ENCODE measurements at places on chromosomes 7 and 10.

GRCh38 chr7:116741625-116742316, 69.8 kb downstream of the MET start:
- DNase-seq, result no peak

DNA sequence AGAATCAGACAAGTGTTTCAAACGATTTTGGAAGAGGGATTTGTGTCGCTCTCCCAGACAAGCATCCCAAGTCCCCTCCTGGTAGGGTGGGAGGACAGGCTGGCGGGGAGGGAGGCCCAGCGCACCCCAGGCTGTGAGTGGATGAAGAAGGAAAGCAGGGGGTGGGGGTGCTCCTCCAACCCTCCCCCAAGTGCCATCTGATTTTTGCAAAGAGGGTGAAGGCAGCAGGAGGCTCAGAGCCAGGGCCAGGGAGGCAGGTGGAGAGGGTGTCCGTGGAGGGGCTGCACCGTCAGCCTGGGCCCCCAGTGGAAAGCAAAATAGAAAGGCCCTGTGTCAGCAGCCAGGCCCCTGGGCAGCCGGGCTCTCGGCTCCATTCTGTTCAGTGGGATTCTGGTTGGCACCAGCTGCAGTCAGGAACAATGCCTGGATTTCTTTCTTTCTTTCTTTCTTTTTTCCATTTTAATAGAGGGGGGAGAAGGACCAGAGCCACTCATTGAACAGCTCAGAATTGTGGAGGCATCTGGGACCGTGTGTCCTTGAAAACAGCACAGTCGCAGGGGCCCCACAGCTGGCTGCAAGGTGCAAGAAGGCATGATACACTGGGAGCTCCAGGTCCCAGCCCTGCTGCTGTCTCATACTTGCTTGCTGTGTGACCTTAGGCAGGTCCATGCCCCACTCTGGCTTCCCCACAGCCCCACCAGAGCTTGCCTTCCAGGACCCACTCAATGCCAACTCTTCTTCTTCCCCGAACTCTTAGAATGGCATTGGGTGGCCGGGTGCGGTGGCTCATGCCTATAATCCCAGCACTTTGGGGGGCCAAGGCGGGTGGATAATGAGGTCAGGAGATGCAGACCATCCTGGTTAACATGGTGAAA, 7.1 kb upstream of the ZMIZ1 start:
- DNase-seq, result peak; percentile 54

- DNase-seq, result no peak
Observed at GRCh38 chr7:108037741-108038140, 34.8 kb upstream of the LAMB1 start.

DNA sequence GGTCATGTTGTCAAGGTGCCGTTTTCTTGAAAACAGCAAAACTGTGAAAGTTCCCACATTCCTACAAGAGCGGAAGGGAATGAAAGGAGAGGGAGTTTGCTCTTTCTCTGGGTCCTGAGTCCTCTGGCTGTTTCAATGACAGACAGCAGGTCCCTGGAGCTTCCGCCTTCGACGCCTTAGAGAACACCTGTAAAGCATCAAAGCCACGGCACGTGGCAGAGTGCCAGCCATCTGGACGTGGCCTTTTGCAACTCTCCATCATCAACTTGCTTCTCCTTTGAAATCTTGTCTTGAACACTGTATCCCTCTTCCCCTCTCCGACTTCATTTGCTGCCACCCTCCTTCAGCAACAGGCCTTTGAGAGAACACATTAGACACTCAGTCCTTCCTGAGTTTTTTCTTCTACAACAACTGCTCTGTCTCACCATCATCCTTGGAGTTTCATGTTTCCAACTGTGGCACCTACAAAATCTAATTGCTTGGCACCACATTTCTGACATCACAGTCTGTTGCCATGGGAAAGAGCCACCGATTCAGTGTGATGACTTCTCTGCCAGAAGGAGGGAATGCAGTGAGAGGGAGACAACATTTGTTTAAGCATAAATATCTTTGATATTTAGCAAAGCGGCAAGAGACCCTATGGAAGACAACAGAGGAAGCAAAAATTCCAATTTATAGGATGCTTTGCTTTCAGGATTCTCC, 204.9 kb upstream of the PTER start:
- DNase-seq, result no peak

DNA sequence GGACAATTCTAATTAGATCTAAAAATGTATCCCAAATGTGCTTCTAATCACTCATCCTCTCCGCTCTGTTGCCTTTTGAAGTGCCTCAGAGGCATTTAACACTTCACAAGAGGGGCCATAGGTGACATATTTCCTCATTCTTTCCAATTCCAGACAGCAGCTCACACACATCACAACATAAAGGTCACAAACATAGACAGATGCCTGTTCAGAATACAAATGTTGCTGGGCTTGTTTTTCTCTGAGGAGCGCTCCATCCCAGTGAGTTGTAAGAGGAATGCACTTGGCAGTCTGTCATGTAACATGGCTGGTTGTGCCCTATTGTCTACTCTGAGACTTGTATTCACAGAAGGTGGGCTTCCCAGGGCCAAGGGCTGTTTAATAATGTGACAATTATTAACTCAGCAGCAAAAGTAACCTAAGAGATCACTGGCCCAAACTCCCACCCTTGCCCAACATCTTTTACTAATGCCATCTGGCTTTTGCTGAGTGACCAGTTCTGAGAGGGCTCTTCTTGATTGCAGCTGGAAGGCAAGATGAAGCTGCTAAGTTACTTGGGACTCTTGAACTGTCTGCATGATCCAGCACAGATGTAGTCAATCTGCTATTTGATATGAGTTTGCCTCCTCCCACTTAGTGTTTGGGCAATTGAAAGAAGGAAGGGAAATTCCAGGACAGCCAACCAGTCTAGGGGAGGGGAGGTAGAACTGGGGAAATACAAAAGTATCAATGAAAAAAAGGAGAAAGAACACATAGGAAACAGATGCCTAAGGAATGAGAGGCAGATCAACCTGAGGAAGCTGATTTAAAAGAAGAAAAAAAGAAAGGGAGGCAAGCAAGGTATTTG, 13.6 kb downstream of the PON2 start:
- DNase-seq, result peak; percentile 73

DNA sequence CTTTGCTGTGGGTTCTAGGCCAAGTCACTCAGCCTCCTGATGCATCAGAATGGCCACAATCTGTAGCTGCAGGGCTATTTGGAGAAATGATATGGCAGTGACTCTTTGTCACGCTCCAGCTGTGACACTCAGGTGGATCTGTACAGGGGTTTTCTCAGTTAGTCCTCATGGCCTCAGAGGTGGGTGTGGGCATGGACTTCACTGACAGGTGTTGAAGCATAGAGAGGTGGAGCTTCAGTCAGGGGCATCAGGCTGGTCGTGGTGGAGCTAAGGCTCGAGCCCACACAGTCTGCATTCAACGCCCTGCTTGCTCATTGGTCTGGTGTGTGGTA, 21.2 kb downstream of the PALD1 start:
- DNase-seq, result no peak

- no peak for DNase-seq
Observed at GRCh38 chr7:116632384-116632783, 39.6 kb upstream of the MET start.

DNA sequence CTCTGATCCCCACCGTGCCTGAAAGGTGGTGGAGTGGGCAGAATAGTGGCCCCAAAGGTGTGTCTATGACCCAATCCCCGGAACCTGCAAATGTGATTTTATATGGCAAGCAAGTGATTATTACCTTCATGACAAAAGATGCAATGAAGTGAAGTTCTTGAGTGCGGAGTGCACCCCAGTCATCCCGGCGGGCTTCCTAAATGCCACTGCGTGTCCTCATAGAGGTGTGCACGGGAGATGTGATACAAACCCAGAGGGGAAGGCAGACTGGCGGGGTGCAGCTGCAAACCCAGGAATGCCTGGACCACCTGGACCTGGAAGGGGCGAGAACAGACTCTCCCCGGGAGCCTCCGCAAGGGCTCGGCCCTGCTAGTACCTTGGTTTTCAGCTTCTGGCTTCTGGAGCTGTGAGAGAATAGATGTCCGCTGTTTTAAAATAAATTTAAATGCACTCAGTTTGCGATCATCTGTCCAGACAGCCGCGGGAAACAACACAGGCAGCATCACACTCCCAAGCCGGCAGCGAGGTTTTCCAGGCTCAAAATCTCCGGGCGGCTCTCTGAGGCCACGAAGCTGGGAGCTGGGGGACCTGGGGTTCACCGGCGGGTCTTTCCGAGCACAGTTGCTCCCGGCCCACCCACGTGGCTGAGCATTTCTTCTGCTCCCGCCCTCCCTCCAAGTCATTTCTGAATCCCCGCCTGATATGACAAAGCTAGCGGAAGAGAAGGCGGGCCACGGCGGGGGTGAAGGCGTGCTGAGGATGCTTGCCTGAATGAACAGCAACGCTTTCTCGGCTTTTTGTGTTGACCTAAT, 50.4 kb upstream of the EBF3 start:
- no peak for DNase-seq

GRCh38 chr10:94210440-94211168, 152.1 kb downstream of the NOC3L start:
- DNase-seq, result no peak

DNA sequence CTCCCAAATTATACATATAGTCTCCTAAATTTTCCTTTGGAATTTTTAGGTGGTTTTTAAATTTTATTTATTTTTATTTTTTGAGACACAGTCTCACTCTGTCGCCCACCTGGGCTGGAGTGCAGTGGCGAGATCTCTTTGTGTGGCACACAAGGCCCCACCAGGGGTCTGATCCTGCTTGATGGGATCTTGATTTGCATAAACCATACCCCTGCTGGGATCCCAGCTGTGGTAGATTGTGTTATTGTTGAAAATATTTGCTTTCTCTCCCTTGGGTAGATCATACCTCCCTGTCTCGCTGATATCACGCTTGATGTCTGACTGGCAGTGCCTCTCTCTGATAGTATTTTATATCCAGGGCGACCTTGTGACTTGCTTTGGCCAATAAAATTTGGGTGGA, 5.6 kb upstream of the MUC3A start:
- no peak for DNase-seq

GRCh38 chr10:42479057-42479456, 159.3 kb downstream of the ZNF33B start:
- DNase-seq, result no peak

GRCh38 chr7:55072251-55072650, 53.4 kb downstream of the EGFR start:
- DNase-seq, result no peak

DNA sequence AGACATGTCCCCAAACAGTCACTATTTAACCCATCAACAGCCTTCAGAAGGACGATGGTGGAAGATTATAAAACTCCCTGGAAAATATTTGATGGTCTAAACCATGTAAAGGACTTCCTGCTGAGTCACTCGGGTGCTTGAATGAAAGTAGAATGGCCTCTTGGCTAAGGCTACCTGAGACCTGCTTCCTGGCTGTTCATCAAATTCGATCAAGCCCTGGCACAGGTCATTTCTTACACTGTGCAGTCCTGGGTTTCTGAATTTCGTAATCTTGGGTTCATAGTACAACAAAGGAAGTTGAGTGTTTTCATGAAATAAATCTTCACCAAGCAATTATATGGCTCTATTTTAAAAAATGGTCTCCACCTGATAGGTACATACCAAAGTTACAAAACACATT, 260.3 kb upstream of the RNF32 start:
- DNase-seq, result no peak

DNA sequence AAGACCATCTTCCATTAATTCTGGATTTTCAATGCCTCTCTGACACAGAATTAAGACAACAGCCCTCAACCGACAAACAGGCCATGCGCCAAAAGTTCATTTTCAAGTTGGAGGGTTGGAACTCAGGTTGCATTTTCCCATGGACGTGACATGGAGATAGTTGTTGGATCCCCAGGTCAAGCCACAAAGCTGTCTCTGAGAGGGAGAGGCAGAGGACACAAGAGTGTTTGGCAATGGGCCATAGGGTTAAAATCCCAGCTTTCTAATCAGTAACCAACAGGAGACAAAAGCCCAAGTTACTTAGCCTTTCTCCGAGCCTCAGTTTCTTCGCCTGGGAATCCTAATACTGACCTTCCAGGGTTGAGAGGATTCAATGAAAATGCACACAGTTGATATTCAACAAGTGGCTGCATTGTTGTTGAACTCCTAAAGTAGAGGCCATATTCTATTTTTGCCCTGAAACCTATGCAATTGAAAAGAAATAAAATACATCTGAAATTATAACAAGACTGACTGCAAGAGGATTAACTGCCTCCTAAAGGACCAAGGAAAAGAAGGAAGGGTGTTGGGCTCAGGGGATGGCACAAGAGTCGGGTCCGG, 44.3 kb downstream of the SORBS1 start:
- DNase-seq, result no peak

- no peak for DNase-seq
Observed at GRCh38 chr10:13867822-13868221, 281.1 kb downstream of the PRPF18 start.

DNA sequence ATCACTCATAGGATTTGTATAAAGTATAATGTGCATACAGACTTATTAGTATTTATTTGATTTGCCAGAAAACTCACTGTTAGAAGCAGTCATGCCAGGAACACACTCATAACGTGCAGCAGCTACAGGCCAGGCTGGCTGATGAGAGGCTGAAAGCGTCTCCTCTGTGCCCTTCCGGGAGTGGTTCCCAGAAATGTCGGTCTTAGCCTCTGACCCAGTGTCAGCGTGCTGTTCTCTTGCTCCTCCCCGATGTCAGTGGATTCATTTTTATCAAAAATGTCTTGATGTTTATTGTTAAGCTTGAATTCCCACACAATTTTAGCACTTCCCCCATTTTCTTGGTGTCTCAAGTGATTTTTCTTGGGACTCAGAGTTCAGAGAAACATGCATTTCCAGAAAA, 33.3 kb upstream of the GARS1 start:
- no peak for DNase-seq

GRCh38 chr7:151038951-151039849, 9.1 kb upstream of the ASIC3 start:
- no peak for DNase-seq

GRCh38 chr7:26409661-26410547, 118.2 kb downstream of the SNX10 start:
- no peak for DNase-seq

GRCh38 chr10:132942101-132943057, at the start of gene CFAP46:
TSS of gene CFAP46 (minus strand) at chr10:132942570. CDS start at chr10:132942484, 86 bp downstream.
- peak; percentile 34 for DNase-seq

GRCh38 chr7:155168597-155169480, 98.7 kb downstream of the HTR5A start:
- DNase-seq, result no peak

- DNase-seq, result no peak
Observed at GRCh38 chr7:46572691-46573090, 651.6 kb upstream of the IGFBP3 start.

GRCh38 chr7:9453521-9453920, 1020.1 kb downstream of the NXPH1 start:
- DNase-seq, result no peak
